ENCODE measurements at places on chromosomes 4 and X.

- no peak for DNase-seq
Measured at GRCh38 chr4:102318105-102318504, 27.2 kb downstream of the SLC39A8 start.

GRCh38 chrX:154649503-154650220 is 3.7 kb downstream of the CTAG2 start:
- DNase-seq: no peak

GRCh38 chr4:114603497-114603896 is 4.9 kb downstream of the UGT8 start:
- DNase-seq: no peak

DNA sequence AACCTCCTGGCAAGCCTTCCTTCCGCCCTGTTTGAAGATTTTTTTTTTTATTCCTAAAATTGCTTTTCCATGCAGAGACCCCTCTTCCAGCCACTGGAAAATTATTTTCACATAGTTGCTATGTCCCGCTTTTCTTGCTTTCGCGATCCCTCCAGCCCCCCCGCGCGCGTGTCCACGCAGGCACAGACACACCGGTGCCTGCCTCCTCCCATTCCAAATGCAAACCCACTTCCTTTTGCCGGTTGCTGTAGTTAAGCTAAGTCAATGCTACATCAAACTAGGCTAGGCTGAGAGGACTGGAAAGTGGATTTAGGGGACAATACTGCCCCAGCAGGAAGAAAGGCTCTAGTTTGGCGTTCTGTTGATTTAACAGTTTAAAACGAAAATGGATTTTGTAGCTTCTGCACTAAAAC is 111.0 kb downstream of the DHX15 start:
- no peak for DNase-seq

GRCh38 chr4:147828331-147828905 is 96.5 kb downstream of the ARHGAP10 start:
- no peak for DNase-seq

- no peak for DNase-seq
Measured at GRCh38 chr4:170398218-170398617, 308.5 kb upstream of the AADAT start.

- DNase-seq: no peak
Measured at GRCh38 chr4:5211282-5211839, 160.1 kb downstream of the STK32B start.

GRCh38 chr4:38109896-38110295 is 149.7 kb downstream of the PTTG2 start:
- no peak for DNase-seq

- no peak for DNase-seq
Measured at GRCh38 chrX:5957506-5957905, 271.2 kb downstream of the NLGN4X start.

- no peak for DNase-seq
Measured at GRCh38 chr4:102759831-102760644, 730 bp downstream of the MANBA start.

DNA sequence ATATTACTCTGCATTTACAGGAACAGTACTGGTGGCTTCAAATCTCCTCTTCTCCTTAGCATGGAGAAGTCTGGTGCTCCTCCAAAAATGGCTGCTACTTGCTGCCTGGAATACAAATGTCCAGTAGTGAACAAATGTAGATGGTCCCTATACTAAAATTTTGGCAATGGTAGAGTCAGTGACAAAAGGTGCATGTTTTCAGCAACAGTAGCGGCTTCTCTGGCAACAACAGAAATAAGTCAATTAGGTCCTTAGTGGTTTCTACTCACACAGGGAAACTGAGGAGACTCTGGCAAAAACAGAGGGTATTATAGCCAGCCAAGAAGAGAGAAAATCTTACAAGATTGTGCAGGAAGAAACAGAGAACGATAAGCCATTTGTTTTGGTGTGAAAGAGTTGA is 1368.4 kb upstream of the ADGRL3 start:
- no peak for DNase-seq

- no peak for DNase-seq
Measured at GRCh38 chr4:89981789-89982334, 87.2 kb downstream of the MMRN1 start.
